ENCODE measurements at places on chromosomes 12 and 14.

DNA sequence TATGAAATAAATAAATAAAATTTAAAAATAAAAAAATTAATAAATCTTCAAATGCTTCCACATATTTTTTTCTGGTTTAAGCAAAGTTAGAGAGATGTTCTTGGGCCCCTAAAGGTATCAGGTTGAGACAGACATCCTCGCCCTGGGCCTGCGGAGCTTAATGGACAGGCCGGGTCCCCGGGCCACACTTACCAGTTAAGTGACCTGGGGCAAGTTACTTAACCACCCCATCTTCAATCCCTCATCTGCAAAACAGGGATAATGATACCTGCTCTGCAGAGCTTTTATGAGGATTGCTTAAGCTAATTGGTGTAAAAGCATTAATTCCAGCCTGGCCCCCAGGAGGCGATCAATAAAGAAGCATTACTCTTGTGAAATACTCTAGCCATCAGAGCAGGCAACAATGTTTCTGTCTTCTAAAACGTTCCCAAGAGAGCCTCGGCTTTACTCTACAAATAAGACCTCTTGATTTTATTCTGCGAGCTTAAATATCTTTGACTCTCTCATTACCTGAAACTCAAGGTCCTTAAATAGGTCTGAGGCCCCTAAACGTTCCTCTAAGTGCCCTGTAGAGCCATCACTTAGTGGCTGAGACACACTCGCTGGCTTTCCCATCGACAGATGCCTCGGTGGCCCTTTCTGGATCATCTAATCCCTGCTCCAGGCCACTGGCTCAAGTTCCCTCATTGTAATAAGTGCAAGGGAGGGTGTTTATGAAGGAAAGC is 81.1 kb upstream of the DIO3 start:
- DNase-seq, result no peak

GRCh38 chr14:100037353-100037752 is 27.9 kb upstream of the EVL start:
- DNase-seq, result no peak

DNA sequence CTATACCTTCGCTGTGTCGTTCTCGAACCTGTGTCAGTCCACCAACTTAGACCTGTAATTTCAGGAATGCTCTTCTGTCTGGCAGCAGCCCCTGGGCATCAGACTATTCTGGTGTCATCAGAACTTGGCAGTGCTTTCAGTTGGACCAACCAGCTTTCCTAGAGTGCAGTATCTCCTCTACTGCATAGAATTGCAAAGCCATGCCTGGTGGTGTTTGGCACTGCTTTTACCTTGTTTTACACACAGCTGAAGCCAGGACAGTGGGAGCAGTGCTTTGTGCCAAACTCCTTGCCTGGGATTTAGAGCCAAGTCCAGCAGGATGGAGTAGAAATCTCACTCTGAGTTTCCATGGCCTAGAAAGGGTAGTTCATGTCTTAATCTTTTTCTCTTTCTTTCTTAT is 1.5 kb downstream of the FLVCR2 start:
- no peak for DNase-seq

- no peak for DNase-seq
Observed at GRCh38 chr12:127300753-127301152, 966.2 kb upstream of the TMEM132C start.

DNA sequence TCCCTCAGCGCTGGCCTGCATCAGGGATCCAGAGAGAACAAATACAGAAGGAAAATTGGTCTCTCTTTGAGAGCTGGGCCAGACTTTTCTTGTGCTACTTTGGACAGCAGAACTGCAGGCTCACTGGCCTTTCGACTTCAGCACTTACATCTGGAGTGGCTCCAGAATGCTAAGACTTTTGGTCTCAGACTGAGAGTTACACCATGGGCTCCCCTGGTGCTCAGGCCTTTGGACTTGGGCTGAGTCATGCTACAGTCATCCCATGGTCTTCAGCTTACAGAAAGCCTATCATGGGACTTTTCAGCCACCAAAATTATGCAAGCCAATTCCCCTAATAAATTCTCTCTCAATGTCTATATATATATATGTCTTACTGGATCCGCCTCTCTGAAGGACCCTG is 9.0 kb upstream of the CD163 start:
- DNase-seq, result no peak

- no peak for DNase-seq
Observed at GRCh38 chr14:69505338-69506240, 21.1 kb downstream of the PLEKHD1 start.

- no peak for DNase-seq
Observed at GRCh38 chr14:90699016-90699415, 117.2 kb downstream of the TTC7B start.

DNA sequence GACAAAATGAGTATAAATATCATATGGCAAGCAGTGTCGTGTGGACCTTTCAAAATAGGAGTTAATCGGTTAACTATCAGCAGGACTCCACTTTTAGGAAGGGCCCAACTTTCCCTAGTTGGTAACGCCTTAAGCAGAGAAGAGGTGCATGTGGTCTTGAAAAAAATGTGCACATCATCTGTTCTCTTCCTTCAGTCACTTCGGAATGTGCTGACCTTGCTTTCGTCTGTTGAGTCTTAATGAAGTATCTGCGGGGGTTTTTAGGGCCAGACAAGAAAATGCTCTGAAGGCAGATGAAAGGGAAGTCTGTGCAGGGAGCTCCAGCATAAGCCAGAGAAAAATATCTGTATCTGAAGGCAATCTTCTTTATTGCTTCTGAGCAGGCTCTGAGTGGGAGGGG is 185.2 kb downstream of the AEBP2 start:
- DNase-seq, result no peak

GRCh38 chr12:58358369-58358768 is 417.0 kb downstream of the ATP23 start:
- no peak for DNase-seq

GRCh38 chr12:48121522-48121921 is 2.4 kb downstream of the PFKM start:
- DNase-seq, result no peak

All from stimulated activated CD4-positive, alpha-beta T cell treated with anti-CD3 and anti-CD28 coated beads, Interleukin-12 subunit alpha, Interleukin-12 subunit beta, amount 100 ng/mL, for 48 hours (primary cell).